ENCODE measurements at places on chromosomes 2 and 18. TPM values are rescaled to one million over a fixed set of nuclear protein-coding genes. Genes with fewer than 3 reads are reported as not detected.

The ZSWIM2 gene
- total RNA-seq, result not detected

The DIPK1C gene
- not detected for total RNA-seq

The ERICH2 gene
- total RNA-seq, result not detected

The LIMS1 gene
- 44.7 TPM for total RNA-seq

The MGAT5 gene
- total RNA-seq, result 14.2 TPM

GRCh38 chr2:74261204-74261864 is 62.9 kb downstream of the MTHFD2 start:
- no peak for DNase-seq

- DNase-seq, result no peak
Measured at GRCh38 chr2:181851726-181852125, 39.8 kb upstream of the ITPRID2 start.

DNA sequence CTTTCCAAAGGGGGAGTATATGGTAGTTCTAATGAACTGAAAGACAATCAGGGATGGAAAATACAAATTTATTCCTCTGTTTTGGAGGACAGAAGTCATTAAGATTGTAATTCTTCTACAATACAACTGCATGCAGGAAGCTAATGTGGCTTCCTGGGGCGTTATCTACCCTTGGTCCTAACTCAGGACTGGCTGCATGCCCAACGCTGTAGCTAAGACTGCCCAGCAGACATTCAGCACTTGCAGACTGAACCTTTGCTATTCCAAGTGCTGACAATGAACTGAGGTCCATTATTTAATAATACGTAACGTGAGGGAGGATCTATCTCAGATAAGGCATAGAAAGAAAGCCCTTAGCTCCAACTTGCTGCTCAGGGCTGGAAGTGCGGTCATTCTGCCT is 53.2 kb downstream of the ZAP70 start:
- DNase-seq, result no peak

GRCh38 chr2:80293039-80293438 is 11.5 kb downstream of the LRRTM1 start:
- DNase-seq, result no peak

GRCh38 chr18:59651071-59651470 is 46.2 kb downstream of the CCBE1 start:
- DNase-seq, result no peak

All from esophagus squamous epithelium (tissue), 5 donors.